Right kidney (tissue), 9 donors: ENCODE measurements at places on chromosomes 7 and 10.

DNA sequence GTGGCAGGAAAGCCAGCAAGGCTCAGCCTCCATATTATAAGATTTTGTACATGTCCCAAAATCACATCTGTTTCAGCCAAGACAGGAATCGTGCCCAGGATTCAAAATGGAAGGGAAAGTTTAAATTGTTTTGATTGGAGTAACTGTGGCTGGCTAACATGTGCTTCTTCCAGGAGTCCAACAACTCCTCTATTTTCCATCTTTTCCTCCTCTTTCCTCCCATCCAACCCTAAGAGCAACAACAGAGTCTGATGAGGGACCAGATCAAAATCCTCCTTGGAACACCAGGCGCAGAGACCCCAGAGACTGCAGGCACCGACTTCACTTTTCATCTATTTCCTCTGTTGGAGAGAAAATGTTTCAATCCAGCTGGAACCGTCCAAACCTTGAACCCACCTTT is 36.0 kb upstream of the SVIL start:
- DNase-seq, result no peak

GRCh38 chr10:126203746-126204145 is 184.5 kb downstream of the ADAM12 start:
- no peak for DNase-seq

DNA sequence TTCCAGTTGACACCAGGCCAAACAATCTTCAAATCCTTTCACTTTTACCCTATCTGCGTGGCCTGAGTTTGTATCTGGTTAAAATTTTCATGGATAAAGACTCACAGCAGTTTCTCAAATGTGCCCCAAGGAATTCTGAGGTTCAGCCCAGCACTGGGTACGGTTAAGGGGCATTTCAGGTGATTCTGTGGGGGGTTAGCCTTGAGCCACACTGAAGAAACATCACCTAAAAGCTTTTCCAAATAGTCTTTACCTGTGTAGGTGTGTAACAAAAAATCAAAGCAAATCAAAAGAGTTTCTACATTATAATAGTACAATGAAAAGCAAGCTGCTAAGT is 83.8 kb upstream of the DNAJC1 start:
- DNase-seq, result no peak

GRCh38 chr10:1774796-1775195 is 37.5 kb upstream of the ADARB2 start:
- DNase-seq, result no peak

DNA sequence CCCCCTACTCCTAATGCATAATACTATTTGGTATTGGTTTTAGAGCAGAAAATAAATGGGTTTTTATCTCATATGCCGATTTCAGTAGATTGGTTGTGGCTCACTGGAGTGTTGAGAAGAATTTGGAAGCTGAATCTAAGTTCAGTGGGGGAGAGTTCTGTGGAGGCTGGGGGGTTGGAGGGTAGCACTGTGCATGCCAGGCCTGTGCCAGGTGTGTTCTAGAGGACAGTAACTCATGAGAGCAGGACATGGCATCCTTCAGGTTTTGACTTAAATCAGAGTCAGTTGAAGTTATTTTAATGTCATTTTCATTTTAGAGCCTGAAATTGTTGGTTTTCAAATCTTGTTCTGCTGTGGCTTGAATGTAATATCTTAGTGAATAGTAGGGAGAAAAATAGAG is 79.5 kb downstream of the EEPD1 start:
- no peak for DNase-seq

GRCh38 chr7:96144260-96144526 is 177.7 kb downstream of the SLC25A13 start:
- DNase-seq, result no peak

DNA sequence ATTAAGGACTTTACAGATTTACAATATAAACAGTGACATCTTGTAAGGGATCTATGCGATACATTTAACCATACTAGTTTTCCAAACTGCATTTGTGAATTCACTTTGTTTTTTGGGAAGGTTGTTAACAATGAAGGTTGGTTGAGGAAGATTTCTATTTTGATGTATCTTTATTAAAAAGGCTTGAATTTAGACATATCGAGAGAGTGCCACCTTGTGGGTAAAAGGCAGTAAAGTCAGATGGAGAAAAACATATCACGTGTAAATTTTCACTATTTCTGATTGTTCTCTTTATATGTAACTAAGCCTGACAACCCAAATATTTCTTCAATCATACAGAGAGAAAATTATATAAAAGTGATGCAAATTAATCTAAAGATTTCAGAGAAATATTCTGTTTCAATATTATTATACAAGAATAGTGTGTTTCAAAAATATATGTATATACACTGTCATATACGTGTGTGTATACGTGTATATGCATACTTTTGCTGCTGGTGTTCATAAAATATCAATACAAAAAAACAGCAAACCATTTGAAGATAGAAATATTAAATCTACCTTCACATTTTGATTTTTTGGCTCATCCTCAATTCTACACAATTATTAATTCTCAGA is 988.6 kb downstream of the SORCS1 start:
- no peak for DNase-seq

DNA sequence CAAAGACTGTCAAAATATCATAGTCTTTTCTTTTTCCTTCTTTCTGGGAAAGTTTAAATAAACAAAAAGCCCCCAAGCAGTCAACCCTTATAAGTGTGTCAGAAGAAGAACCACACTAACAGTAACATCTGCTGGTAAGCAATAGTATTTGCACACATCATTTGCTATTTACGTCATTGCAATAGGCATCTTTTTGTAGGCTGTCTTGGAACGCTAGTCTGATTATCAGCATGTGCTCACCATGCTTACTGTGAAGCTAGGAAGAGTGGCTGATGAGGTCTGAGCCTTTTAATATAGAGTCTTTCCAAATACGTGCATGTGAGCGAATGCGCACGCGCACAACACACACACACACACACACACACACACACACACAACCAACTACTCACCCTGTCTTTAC is 599.0 kb upstream of the TPK1 start:
- no peak for DNase-seq

- DNase-seq, result no peak
These were observed 222.5 kb upstream of the TCERG1L start for GRCh38 chr10:131533846-131534526.

- no peak for DNase-seq
These were observed 169.3 kb downstream of the ADRA2A start for GRCh38 chr10:111246136-111246535.

- DNase-seq, result no peak
These were observed 46.8 kb downstream of the ASB13 start for GRCh38 chr10:5619362-5620211.

DNA sequence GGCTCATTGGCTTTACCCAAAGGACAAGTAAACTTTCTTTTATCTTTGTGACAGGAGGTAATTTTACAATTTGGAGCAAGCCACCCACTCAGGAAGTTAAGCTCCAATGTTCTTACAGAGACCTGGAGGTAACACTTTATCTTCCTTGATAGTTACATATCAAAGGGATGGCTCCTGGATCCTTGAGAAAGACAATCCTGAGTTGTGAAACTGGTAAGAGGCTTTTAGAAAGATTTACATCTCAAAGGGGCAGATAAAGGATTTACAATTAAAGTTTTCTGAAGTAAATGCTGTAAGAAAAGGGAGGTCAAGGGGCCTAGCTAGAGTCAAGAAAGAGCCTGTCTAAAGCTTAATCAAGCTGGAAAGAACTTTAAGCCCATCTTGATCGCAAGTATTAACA is 124.4 kb upstream of the ZNF804B start:
- no peak for DNase-seq

- DNase-seq, result no peak
These were observed 36.5 kb downstream of the GHRHR start for GRCh38 chr7:31000161-31000693.

DNA sequence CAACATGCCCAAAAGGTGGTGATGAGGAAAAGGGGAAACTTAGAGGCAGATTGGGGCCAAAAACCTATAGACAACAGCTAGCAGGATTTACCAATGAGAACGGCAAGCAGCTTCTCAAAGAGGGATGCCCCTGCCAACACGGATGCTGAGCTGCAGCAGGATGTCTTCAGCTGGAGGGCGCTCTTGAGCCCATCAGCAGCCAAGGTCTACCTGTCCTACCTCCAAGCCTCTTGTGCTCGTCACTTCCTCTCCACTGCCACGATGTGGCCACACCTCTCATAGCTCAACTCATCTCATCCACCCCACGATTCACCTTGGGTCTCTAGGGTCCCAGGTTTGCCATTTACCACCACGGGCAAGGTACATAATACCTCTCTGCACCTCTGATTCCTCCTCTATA is 36.5 kb downstream of the DLG5 start:
- no peak for DNase-seq

DNA sequence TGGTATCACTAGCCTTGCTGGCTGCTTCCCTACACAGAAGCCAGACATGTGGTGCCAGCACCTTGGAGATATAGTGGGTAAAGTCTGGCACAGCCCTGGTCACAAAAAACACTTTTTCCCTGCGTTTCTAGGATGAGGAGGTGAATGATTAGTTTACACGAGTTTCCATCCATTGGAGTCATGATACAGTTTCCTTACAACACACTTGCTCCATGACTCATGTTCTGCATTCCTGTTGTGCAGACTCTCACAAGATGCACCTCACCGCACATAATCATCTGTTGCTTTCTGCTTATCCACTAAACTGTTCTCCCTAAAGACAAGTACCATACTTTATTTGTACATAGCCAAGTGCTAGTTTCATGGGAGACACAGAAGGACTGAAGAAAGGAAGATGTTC is 747.1 kb upstream of the GALNT17 start:
- DNase-seq, result no peak

DNA sequence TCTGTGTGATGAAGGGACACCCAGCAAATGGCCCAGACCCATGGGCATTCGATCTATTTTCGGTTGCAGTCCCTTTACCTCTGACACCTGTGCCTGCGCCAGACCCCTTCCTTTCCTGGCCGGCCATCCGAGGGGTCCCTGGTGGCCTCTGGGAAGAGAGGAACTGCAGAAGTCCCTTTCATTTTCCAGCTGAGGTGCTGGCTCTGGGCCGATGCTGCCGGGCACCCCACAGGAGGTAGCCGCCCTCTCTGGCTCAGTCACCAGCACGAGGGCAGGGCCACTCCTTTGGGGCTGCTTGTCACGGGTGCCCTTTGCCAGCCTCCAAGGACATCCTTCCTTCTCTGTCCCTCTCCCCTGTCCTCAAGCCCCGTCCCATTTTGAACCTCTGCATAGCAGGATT is 4.2 kb upstream of the ELN start:
- no peak for DNase-seq

GRCh38 chr10:104334561-104334960 is 3.7 kb downstream of the ITPRIP start:
- DNase-seq, result no peak

DNA sequence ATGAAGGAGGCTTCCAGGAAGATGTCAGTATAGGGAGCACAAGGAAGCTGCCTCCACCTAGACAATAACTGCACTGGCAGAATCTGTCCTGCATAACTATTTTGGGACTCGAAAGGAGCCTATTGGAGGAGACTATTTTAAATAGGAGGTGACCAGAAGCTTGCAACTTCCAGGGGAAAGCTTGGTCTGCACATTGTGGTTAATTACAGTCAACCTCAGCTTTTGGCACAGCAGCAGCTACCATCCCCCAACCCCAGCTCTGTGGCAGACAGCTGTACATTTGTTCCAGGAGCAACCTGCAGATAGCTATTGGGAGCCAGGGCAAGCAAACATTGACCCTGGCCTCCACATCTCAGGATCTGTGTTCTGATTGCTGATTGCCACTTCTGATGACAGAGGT is 46.3 kb upstream of the NANOS1 start:
- no peak for DNase-seq
